HL-60 (cell line): ENCODE measurements at places on chromosomes 12 and 14.
A peak's percentile ranks its signal among the peaks of the same experiment; 100 is the strongest.

DNA sequence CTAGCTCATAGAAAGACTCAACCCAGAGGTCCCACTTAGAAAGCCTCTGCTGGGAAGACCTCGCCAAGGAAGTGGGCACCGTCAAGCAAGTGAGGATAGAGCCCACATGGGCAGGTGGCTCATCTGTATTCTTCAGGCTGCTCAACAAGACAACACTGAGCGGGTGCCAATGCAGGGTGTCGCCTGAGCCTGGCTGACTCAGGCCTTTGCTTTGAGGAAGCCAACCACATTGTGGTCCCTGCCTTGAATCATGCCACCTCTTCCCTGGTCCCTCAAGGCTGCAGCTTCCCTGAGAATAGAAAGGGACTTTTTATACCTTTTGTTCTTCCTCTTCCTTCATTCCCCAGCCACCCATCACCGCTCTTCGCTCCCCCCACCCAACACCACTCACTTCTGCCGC is 2.1 kb upstream of the RNASE13 start:
- no peak for DNase-seq

GRCh38 chr12:25995906-25996305 is 37.4 kb downstream of the RASSF8 start:
- DNase-seq = no peak

GRCh38 chr12:26062566-26062965 is 62.3 kb downstream of the BHLHE41 start:
- no peak for DNase-seq

DNA sequence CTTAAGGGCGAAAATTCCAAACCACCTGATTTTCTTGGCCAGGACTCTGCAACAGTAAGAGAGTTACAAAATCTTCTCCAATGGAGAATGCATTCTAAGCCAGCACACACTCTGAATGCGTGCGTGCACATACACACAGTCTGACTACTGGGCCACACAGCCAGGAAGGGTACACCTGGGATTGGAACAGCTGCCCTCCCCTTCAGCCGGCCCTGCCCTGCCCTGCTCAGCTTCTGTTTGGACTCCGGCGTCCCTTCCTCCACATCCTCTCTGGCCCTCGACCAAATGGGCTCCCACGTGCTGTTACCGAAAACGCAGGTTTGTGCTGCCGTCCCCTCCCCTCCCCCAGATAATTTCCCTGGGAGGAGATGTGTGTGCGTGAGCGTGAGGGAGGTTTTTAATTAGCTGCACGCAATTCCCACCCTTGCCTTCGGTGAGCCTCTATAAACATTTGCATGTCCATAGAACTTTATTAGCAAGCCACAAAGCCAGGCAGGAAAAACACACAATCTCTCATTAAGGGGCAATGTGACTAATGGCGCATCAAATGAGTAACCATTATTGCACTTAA is 43.0 kb downstream of the CCNK start:
- DNase-seq = no peak

- no peak for DNase-seq
Measured at GRCh38 chr14:72663076-72663487, 230.8 kb downstream of the DPF3 start.

GRCh38 chr12:68792952-68793351 is 15.0 kb upstream of the MDM2 start:
- DNase-seq = peak; percentile 44

DNA sequence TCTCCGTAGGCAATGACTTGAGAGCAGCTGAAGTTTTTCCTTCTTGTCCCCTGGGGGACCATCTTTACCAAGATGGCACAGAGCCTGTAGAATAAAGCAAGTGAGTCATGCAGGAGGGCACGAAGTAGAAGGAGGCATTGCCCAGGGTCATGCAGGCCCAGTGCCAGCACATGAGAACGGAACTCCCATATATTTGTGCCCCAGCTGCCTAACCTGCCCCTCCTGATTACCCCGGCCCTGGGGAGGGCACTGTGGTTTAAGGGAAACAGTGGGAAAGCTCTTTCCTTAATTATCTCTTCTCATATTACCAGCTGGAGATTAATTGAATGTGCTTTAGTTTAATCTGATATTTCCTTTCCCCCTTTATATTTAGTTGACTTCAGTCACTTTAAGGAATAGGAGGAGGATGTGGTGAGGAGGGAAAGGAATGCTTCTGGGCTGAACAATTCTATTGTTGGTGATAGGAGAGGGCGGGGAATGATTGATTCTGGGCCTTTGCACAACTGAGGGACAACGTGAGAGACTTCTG is 51.9 kb downstream of the RASSF8 start:
- DNase-seq = no peak

GRCh38 chr12:91441246-91441645 is 258.6 kb upstream of the DCN start:
- no peak for DNase-seq

GRCh38 chr12:19644571-19644970 is 205.3 kb downstream of the AEBP2 start:
- DNase-seq = no peak

DNA sequence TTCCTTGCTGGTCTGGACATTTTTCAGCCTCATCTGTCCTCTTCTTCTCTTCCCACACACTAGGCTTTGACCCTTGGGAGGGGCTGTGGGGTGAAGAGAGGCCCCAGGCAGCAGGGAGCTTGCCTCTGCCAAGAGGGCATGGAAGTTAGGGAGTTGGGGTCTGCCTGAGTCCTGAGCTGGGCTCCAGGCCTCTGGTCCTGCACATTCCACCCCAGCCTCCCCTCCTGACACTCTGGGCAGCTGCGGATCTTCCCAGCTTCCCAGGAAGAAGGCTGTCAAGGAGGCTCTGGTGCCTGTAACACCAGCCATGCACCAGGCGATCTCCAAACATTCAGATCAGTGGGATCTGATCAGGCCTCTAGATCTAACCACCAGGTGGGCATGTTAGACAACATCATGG is 169.1 kb upstream of the PRMT8 start:
- no peak for DNase-seq

DNA sequence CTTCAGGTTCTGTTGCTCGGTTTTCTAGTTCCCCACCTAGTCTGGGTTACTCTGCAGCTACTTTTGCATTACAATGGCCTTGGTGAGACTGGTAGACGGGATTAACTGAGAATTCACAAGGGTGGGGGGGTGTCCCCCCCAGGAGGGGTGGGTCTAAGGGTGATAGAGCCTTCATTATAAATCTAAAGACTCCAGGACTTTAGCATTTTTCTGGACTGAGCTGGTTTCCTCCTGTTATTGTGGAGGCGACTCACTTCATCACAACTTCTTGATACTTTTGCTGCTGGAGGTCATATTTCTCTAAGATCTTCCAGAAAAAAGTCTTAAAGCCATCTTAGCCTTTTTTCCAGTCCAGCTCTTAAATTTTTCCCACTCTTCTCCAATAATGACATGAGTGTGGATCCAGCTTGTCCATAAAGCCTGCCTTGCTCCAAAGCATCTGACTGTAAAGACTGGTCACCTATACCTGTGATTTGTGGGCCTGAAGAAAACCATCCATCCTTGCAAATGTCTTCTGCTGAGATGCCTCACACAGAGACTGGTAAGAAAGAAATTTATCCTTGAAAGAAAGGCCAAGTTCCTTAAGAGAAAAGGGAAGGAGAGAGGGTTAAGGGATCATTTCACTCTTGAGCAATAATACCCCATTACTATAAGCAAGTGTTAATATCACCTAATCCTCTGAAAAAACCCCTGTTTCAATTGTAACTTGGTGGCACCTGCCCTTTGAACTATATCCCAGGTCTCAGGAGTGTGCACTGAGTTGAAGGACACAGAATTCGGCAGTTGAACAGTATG is 19.7 kb upstream of the SLC2A14 start:
- no peak for DNase-seq

- DNase-seq = peak; percentile 14
Measured at GRCh38 chr14:106129274-106129673, 602.9 kb downstream of the TMEM121 start.

GRCh38 chr12:46387670-46388069 is 15.1 kb upstream of the SLC38A2 start:
- DNase-seq = no peak

DNA sequence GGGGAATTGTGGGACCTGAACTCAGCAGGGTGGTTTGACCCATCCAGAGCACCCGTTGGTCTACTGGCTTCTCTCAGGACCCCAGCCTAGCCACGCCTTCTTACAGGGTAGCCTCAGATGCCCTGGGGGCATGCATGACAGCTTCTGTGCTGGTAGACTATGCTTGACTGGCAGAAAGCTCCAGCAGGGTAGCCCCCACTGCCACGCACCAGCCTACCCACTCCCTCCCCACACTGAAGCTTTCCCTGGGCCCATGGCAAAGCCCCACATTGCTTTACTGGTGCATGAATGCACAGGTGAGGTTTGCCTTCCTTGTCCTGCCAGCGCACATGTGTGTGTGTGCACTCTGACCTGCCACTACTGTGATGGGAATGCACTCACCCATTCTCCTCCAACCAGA is 772.2 kb downstream of the LRFN5 start:
- no peak for DNase-seq

GRCh38 chr14:100398044-100398443 is 74.9 kb downstream of the SLC25A47 start:
- DNase-seq = no peak

GRCh38 chr12:120887253-120888043 is 16.7 kb downstream of the SPPL3 start:
- DNase-seq = no peak

GRCh38 chr12:54378796-54379397 is 5.6 kb downstream of the ZNF385A start:
- DNase-seq = no peak

DNA sequence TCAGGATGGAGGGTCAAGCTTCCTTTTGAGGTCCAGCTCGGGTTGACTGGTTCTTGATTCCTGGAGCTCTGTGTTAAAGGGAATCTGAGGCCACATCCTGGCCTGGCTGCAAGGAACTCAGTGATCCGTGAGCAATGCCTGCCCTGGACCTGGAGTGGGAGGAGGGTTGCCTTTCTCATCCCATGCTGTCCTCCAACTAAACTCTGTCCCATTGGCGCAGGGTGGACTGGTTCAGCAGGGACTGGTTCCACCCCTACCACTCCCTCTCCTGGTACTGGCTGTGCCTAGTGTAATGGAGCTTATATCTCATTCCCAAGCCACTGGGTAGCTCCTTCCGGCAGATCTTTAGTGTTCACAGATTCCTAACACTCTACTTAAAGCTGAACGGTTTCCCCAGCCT is 3.9 kb upstream of the CMKLR1 start:
- DNase-seq = no peak

DNA sequence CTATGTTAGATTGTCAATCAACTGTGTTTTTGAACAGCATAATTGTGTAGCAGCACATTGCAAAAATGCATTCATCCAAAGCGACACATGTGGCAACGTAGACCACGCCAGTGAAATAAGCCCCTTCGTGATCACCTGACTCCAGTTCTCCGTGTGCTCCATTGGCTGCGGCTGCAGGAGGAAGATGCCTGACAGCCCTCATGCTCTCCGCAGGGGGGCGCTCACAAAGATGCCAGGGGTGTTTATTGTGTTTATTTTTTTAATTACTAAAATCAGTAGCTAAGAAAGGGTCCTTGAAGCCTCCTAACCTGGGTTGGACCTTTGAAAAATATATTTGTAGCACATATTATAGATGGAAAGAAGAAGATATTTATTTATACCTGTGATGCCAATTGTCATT is 116.3 kb downstream of the SLC15A4 start:
- no peak for DNase-seq

GRCh38 chr12:109937371-109937770 is 37.3 kb downstream of the TCHP start:
- no peak for DNase-seq

GRCh38 chr14:42192738-42193653 is 586.3 kb downstream of the LRFN5 start:
- no peak for DNase-seq

DNA sequence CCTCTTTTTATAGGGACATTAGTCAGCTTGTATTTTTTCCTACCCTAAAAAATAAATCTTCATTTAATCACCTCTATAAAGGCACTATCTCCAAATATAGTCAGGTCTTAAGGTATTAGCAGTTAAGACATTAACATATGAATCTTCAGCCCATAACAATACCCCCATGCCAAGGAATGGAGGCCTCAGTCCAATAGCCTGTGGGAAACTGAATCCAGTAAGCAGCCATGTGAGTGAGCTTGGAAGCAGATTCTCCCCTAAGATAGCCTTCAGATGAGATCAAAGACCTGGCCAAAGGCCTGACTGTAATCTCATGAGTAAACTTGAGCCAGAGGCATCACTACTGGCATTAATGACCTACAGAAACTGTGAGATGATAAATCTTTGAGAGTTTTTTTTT is 232.1 kb upstream of the SYT10 start:
- no peak for DNase-seq

- DNase-seq = no peak
Measured at GRCh38 chr12:95836185-95836609, 22.6 kb upstream of the SNRPF start.

DNA sequence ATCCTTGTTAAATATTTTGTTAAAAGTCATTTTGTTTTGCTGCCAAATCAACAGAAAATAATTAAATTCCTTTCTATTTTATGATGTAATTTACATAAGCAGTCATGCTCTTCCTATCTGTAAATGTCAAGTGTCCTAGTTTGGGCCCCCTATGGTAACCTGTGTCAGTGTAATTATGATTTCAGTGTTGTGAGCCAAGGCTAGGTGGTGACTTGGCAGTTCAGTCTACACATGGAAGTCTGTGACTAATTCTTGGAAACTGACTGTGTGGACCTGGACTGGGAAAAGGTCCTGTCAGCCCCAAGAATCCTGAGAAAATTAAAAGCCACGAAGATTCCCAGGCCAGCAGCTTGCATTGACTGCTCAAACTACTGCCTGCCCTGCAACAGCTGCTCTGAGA is 371.0 kb downstream of the FUT8 start:
- no peak for DNase-seq

DNA sequence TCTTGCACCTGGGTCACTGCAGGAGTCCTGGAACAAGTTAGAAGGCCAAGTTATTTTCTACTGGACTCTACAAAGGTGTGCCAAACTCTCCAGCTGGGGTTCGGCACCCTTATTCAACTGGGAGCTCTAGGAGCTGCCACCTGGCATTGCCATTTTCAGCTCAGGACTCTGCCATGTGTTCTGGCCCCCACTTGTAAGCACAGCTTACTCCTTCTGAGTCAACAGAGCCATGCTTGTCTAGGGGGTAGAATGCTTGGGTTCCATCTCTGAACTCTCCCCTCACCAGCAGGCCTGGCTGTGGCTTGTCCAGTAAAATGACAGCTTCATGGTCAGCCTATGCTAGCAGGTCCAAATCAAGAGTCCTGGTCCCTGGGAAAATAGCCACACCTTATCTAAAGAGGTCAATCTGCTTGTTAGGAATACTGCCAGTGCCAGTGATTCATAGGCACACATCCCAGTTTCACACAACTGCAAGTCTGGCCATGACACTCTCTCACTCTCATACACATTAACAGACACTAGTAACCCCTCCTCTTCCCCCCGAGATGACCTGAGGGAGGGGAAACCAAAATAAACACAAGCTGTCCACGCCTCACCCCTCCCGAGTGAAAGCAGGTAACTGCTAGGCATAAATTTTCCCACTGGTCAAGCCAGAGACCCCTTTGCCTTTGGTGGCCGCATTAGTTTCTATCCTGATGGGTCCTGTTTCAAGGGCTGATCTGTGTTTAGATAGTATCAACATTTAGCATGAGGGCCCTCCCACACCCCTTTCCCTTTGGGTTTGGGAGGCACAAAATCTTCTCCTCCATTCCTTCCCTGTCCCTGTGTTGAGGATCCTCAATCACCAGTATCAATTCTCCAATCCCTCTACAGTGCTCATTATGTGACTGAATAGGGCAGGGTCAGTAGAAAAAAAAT is 182.3 kb upstream of the GZMB start:
- no peak for DNase-seq

- no peak for DNase-seq
Measured at GRCh38 chr12:132270969-132271754, 58.2 kb downstream of the GALNT9 start.
